ENCODE measurements at places on chromosomes 7 and 10.

DNA sequence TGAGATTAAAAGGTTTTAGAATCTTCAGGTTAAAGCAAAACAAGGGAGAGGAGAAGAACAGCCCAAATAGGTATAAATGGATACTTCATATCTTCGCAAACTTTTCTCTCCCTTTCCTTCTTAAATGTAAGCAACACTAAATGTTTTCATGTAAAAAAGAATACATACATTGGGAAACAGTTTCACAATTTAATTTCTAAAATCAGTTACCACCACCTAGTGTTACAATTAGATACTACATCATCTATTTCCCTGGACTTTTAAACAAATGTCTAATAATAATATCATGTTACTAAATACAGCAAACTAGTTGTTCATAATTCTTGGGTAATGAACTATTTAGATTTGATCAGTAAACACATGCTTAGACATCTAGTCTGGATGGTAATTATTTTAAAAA lies 35.8 kb downstream of the MINDY3 start:
- no peak for DNase-seq

GRCh38 chr7:136353287-136353686 lies 376.1 kb upstream of the MTPN start:
- no peak for DNase-seq

DNA sequence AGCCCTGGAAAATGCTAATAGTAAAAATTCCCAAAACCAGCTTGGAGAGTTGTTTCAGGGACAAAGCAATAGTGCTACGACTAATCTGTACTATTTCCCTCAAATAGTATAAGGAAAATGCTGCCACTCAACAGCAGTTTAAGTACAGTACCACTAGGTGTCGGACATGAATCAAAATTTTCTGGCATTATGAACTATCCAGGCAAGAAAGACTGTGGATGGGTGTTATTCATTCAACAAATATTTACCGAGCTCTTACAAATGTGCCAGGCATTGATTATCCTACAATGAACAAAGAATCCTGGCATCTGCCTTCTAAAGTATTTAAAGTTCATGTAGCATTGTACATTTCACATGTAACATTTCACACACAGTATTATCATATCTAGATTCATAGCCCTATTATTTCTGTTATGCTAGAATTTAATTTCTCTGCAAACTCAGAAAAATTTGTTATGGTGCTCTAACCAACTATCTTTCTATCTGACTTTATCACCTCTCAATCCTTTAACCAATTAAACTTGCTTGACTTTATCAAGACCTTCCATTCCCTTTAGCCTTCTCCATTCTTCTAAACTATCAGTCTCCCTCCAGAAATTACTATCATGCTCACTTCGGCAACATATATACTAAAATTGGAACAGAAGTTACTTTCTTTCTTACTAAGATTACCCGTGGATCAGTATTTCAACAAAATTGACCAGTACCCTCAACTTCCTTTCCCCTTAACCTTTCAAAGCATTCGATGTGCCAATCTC lies 80.6 kb downstream of the ARHGAP21 start:
- DNase-seq: peak; percentile 54

- DNase-seq: no peak
Measured at GRCh38 chr10:15897287-15897686, 37.0 kb upstream of the MINDY3 start.

DNA sequence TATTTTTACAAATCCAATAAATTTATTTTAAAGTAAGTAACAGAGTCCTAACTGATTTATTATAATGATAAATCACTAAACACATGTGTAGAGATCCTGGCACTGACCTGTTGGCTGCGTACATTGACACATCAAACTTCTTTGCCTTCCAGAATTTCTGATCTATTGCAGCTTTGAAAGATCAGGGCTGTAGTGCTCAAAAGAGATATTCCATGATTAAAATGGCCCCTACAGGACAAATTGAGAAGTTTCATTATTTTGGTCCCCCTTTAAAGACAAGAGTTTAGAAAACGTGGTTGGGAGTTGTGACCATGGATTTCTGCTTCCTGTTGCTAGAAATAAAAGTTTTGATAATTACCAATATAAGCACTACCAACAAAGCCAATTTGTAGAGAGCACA lies 87.7 kb upstream of the PDK4 start:
- DNase-seq: peak; percentile 36
